Activated T-cell treated with anti-CD3 and anti-CD28 coated beads, Interleukin-2, amount 50 U/mL, for 72 hours (primary cell): ENCODE measurements at places on chromosomes 12 and 14. TPM values are rescaled to one million over a fixed set of nuclear protein-coding genes. Genes with fewer than 3 reads are reported as not detected.

Gene BORCS5
- 44.9 TPM for total RNA-seq

Gene RDH11
- 49.9 TPM for total RNA-seq

Gene PLEKHG7
- total RNA-seq, result not detected

Gene SPATS2
- 16.4 TPM for total RNA-seq

Gene B4GALNT1
- total RNA-seq, result 3.8 TPM

Gene TMEM179
- total RNA-seq, result not detected

Gene GPR132
- total RNA-seq, result 38.2 TPM

Gene LRP1-AS
- total RNA-seq, result not detected

Gene NRL
- 5.2 TPM for total RNA-seq

Gene ZFHX2
- 1.9 TPM for total RNA-seq

Gene PGF
- total RNA-seq, result not detected

Gene DBX2
- not detected for total RNA-seq

Gene CCDC196
- total RNA-seq, result not detected

Gene EFS
- total RNA-seq, result not detected

Gene DNAI7
- not detected for total RNA-seq

Gene TAC3
- 4.4 TPM for total RNA-seq

Gene CATSPERB
- 2.3 TPM for total RNA-seq

Gene ACOT6
- total RNA-seq, result not detected

Gene IAPP
- total RNA-seq, result not detected

Gene ATL1
- 0.77 TPM for total RNA-seq

Gene RFX4
- total RNA-seq, result not detected
